ENCODE measurements at places on chromosomes 12 and 14.

- DNase-seq, result no peak
Observed at GRCh38 chr12:3989218-3989550, 116.0 kb upstream of the PARP11 start.

DNA sequence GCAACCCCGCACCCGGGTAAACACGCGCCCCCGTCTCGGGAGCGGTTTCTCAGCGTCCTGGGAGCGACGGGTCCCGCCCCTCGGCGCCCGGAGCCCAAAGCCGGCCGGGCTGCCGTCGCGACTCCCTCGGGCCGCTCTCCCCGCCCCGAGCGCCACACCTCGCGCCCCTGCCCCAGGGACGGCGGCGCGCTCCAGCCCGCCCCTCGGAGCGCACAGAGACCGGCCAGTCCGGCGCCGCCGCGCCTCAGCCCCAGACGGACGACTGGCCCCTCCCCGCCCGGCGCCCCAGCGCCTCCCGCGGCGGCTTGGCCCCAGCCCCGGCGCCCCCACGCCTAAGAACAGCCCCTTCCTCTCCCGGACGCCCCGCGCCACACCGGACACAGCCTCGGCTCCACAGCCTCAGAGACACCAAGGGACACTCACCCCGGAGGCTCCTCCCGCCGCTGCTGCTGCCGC is 411 bp downstream of the BTBD7 start:
- no peak for DNase-seq

GRCh38 chr14:104805326-104805678 is 4.4 kb downstream of the ZBTB42 start:
- DNase-seq, result no peak

DNA sequence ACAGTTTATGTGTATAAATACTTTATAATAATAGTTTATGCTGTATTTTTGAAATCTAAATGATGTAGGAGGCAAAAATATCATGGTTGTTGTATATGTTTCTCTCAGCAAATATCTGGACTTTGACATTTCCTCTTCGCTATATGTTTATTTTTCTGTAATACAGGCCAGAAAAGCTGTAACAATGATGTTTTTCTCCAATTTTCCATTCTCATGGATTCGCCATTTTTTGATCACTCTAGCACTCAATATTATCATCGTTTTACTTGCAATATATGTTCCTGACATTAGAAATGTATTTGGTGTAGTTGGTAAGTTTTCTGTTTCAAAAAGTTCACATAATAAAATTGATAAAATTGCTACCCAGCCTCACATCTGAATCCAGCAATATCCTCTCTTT is 70.6 kb downstream of the SLC38A6 start:
- no peak for DNase-seq

GRCh38 chr12:63066136-63066535 is 84.9 kb downstream of the AVPR1A start:
- DNase-seq, result no peak

DNA sequence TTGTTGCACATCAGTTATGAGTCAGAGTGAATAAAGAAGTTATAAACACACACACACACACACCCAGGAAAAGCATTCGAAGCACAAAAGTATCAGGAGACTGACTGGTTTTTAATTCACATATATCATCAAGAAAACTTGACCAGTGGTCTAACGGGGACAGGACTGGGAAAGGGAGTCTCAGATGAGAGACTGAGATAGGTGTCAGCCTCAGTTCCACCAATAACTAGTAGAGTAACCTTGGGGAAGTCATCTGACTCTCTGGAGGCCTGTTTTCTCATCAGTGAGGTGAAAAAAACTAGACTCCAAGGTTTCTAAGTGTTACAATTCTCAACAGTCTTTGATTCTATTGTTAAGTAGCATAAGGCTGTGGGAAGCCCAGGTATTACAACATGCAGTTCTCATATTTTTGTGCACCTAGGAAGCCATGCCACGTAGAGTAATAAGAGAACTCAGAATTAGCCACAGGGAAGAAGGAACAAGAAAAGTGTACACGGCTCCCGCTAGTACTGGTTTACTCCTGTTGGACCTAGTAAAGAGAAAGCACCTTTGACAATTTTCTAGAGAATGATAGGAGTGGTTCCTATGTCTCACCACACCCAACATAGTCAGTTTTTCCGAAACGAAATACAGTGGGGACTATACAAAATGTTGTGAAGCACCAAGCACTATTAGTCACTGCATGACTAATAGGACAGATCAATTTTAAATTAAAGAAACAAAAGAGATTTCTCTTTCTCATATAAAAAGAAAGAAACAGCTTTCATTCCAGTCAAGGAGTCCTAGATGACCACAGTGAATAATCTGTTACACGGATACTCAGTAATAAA is 5.0 kb downstream of the PPTC7 start:
- DNase-seq, result peak; percentile 29

DNA sequence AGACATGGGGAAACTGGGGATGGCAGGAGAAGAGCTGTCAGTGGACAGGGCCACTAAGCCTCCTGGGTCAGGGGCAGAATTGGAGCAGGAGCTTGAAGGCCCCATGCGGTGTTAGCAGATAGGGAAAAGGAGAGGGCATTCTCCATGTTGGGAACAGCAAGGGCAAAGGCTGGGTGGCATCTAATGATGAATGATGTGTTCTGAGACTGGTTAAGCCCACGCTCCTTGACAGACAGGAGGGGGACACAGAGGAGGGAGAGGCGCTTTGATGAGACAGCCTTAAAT is 63.0 kb downstream of the CLMN start:
- DNase-seq, result no peak

- DNase-seq, result no peak
Observed at GRCh38 chr12:28517101-28517500, 326.8 kb downstream of the CCDC91 start.

- no peak for DNase-seq
Observed at GRCh38 chr12:2999265-2999841, 40.2 kb downstream of the TEAD4 start.

- DNase-seq, result no peak
Observed at GRCh38 chr14:65229748-65230728, 127.7 kb upstream of the MAX start.

GRCh38 chr14:75144944-75145343 is 18.1 kb upstream of the NEK9 start:
- no peak for DNase-seq

GRCh38 chr14:71466251-71466650 is 466.0 kb upstream of the RGS6 start:
- DNase-seq, result no peak

- DNase-seq, result no peak
Observed at GRCh38 chr12:131085125-131085815, 131.6 kb downstream of the ADGRD1 start.

DNA sequence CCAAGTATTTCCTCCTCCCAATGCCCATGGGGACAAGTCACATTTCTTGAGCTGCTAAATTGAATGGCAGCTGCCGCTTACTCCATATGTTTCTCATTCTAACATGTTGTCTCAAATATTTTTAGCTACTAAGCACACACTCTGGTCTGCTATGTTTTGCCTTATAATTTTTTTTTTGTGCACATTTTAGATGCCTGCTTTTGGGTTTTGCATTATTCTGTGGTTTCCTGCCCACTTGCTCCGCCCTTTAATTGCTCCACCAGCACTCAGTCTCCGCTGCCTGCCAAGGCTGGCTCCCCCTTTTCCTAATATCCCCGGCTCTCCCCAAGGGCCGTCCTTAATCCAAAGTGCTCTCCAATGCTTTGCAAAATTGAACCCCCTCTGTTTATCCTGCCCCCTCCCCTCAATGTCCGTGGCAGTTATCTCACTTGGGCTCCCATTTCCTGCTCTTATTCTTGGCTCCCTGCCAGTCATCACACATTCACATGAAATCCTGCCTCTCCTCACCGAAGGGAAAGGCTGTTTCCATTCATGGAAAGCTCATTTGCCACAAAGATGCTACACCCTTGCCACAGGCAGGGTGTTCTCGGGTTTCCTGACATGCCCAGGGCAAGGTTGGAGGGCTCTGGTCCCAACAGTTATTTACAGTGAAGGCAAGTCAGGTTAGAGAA is 79.4 kb downstream of the C12orf75 start:
- DNase-seq, result no peak

DNA sequence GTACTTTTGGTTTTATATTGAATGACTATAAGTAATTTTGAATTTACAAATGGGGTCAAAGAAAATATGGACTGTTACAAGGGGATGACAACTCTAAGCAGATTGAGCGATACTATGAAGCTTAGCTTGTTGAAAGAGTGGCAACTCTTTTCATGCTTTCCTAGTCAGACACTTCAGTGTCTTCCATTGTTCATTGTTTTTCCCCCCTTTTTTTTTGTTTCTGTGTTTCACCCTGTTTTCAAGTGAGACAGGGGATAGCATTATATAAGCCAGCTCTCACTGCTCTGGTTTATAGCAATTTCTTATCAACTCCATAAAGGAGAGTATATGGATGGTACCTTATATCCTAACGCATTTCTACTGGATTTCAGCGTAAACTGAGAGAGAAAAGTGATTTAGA is 24.6 kb downstream of the PEBP1 start:
- no peak for DNase-seq

DNA sequence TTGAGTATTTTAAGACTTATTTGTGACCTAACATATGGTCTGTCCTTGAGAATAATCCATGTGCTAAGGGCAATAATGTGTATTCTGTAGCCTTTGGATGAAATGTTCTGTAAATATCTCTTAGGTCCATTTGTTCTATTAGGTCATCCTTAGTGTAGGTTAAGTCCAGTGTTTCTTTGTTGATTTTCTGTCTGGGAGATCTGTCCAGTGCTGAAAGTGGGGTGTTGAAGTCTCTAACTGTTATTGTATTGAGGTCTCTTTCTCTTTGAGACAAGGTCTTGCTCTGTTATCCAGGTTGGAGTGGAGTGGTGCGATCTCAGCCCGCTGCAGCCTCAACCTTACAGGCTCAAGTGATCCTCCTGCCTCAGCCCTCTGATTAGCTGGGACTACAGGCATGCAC is 108.0 kb downstream of the FIGNL2 start:
- no peak for DNase-seq

DNA sequence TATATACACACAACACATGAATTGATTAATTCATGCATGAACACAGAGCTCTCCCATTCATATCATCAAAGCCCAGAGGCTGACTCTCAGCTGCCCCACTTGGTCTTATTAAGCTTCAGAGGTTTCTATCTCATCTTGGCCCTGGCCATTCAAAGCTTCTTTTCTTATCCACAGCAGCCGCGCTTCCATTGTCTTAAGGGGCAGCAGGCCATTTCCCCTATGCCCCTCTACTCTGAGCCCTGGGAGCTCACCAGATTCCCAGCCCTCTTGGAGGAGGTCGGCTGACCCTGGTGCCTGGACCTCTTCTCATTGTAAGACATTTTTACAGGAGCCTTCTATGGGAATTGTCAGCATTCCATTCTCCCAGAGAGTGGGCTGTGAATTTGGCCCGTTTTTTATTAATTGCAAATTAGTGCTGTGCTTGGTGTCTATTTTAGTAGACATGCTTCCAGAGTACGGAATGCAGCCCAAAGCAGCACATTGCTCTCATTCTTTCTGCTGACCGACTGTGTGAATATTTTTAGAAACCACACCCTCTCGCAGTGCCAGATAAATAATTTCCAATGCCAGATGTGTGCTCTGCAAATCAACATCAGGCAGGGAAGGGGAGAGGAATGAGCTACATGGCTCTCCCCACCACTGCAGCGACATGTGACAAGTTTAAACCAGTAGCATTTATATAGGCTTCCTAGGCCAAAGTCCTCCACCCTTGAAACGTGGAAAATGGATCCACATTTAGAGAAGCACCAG is 58.5 kb downstream of the NUAK1 start:
- DNase-seq, result no peak

GRCh38 chr12:44246482-44247105 is 410.7 kb downstream of the TMEM117 start:
- no peak for DNase-seq

DNA sequence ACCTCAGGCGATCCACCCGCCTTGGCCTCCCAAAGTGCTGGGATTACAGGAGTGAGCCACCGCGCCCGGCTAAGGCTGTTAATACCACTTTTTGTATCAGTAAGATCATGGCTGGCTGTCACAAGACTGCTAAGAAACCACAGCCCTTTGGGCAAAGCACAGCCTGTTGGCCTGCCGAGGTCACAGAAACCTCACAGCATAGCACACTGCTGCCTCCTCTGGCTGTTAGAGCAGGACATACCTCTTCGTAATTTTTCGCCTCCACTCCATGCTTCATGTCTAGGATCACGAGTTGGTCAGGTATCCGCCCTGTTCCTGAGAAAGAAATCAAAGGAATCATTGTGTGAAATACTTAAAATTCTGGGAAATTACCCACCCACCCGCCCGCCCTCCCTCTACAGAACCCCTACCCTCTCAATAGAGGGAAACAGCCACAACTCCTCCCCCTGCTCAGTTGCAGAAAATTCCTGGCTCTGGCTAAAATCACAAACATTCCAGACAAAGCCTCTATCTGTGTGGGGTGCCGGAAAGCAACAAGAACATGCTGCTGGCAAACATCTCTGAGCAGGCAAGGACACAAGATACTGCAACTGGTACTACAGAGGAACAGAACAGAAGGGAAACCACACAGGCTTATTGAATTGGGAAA is 20.7 kb upstream of the NEK9 start:
- no peak for DNase-seq

DNA sequence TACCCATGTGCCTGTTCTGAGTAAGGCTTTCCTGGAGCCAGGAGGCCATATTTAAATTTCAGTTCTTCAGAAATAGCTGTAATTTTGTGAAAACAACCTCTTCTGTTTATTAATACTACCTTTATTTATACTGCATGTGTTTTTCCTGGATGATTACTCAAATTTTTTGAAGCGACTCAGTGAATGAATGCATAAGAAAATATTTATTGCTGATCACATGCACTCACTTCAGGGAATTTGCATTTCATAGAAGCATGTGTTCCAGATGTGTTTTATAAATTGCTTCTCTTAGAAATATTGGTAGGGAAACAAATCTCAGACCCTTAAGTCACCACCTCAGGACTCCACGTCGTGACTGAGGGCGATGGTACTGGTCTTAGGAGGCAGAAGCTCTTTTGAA is 21.8 kb upstream of the DCN start:
- DNase-seq, result no peak

DNA sequence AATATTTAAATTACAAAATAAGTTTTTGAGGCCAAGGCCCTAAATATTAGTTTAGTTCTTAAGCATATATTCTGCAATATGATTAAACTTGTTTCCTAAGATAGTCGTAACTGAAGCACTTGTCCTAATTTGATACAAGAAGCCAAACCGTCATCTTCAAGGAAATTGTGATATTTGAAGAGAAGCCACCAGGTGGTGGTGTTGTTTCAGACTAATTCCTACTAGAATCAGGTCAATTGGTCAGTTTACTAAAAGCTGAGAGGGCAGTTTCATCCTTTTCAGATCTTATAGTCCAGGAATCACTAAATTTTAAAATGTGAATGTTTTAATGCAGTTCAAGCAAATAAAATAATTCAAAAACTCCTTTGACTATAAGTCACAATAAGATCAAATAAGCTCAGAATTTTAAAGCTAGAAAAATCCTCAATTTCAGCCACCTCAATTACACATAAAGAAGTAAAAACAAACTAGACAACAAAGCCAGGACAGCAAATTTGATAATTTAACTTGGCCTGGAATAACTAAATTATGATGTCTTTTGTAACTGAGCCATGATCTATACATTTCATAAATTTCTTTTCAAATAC is 7.1 kb upstream of the ARL1 start:
- DNase-seq, result peak; percentile 17

- peak; percentile 48 for DNase-seq
Observed at GRCh38 chr14:59576332-59577294, at the start of gene CCDC175. Gene CCDC175, minus strand, starts transcription at chr14:59576812. Its CDS starts 37 bp downstream, at chr14:59576775.

GRCh38 chr14:24903337-24903736 is 146.6 kb downstream of the STXBP6 start:
- no peak for DNase-seq

GRCh38 chr14:23321572-23322547 is 603 bp downstream of the PABPN1 start:
- no peak for DNase-seq
